Stimulated activated CD4-positive, alpha-beta T cell treated with anti-CD3 and anti-CD28 coated beads, Interleukin-12 subunit alpha, Interleukin-12 subunit beta, amount 100 ng/mL, for 4 hours (primary cell): ENCODE measurements at places on chromosomes 3 and 15.

GRCh38 chr3:192993411-192993810 lies 75.8 kb upstream of the MB21D2 start:
- no peak for DNase-seq

DNA sequence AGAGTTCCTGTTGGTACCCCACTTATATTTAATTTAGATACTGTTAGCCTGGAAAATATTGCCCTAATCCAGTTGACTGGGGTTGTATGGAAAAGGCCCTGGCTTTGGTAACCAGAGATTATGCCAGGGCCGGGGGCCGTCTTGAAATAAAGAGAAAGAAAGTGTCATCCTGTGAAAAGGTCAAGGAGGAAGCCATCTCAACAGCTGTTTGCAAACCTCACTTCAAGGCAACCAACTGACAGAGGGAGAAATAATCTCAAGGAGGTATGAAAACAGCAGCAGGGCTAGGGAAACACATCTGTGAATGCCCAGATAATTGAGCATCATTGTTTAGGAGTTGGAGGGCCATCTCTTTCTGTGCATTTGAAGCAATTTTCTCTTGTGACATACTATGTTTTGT lies 190.8 kb downstream of the SUCLG2 start:
- DNase-seq, result no peak

DNA sequence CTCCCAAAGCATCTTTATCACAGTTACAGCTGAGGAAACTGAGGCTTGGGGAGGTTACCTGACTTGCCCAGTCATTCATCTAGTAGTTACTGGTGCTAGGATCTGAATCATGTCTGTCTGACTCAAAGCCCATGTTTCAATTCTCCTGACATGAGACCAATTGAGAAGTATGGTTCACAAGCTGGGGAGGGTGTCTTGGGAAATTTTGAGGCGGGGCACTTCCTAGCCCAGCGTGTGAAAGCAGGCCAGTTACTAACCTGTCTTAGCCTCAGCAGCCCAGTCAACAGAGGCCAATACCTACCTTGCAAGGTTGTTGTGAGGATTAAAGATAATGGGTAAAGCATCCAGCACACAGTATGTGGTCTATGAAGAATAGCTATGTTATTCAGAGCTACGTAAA lies 37.0 kb downstream of the CLDN18 start:
- no peak for DNase-seq

DNA sequence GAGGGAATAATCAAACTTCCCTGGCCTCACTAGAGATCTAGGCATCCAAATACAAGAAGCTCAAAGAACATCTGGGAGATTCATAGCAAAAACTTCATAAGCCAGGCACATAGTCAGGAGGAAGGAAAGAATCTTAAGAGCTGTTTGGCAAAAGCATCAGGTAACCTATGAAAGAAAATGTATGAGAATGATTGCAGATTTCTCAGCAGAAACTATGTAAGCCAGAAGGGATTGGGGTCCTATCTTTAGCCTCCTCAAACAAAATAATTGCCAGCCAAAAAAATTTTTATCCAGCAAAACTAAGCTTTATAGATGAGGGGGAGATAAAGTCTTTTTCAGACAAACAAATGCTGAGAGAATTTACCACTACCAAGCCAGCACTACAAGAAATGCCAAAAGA lies 1036.3 kb downstream of the TBL1XR1 start:
- no peak for DNase-seq

DNA sequence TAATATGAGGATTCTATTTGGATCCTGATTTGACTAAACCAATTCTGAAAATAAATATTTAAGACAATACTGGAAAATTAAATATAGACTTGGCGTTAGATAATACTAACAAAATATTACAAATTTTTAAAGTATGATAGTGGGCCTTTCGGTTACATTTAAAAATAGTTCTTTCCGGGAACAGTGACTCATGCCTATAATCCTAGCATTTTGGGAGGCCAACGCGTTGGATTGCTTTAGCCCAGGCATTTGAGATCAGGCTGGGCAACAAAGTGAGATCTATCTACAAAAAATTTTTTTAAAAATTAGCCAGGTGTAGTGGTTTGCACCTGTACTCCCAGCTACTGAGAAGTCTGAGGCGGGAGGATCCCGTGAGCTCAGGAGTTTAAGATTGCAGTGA lies 30.3 kb upstream of the GADL1 start:
- DNase-seq, result no peak

DNA sequence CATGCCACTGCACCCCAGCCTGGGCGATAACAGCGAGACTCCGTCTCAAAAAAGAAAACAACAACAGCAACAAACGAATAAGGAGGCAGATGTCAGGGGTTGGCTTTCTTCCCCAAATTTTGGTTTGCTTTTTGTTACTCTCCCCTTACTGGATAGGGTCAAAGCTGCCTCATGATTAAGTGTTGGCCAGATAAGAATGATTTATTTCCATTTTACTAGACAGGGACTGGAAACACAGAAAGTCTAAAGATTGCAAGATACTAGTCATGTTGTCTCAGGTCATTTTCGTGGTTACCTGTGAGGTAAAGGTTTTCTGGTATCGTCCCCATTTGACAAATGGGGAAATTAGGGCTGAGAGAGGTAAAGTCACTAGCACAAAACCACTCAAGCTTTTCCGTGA lies 18.6 kb upstream of the ETV5 start:
- DNase-seq, result no peak

DNA sequence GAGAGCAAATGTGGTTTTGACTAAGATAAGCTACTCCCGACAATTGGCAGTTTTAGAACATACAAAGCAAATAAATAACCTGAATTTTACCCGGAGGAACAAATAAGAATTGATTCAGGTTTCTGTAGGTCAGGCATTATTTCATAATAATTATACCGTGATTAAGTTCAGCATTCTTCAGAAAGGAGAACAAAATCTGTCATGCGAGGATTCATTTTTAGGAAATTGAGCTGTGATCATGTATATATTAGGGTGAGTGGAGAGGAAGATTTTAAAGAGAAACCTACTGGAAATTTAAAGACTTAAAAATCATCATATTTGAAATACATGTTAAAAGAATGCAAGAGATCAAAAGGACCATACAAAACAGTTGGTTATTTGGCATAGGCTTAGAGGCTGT lies 20.5 kb downstream of the ZNF609 start:
- no peak for DNase-seq

- DNase-seq, result peak; percentile 52
These were observed 36.4 kb downstream of the FAM3D start for GRCh38 chr3:58630076-58630709.

- DNase-seq, result no peak
These were observed 110.7 kb upstream of the C2CD4B start for GRCh38 chr15:62275831-62276230.

- DNase-seq, result peak; percentile 36
These were observed 32.4 kb downstream of the CDAN1 start for GRCh38 chr15:42704492-42704926.

DNA sequence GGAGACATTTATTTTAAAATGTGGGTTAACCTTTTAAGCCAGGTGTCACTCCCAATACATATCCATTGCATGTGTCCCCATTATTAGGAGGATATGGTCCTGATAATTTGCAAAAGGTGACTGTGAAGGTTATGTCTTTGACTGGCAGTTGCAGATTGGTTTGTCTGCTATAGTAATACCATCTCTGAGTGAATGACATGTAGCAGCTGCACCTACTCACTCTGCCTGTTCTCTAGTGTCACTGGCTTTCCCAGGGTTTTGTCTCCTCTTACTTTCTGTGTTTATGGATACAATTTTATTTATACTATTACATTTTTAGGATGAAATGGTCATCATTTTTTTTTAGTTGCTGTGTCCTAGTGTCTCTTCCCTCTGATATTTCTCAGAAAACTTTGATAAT lies 393.2 kb downstream of the C3orf38 start:
- no peak for DNase-seq

DNA sequence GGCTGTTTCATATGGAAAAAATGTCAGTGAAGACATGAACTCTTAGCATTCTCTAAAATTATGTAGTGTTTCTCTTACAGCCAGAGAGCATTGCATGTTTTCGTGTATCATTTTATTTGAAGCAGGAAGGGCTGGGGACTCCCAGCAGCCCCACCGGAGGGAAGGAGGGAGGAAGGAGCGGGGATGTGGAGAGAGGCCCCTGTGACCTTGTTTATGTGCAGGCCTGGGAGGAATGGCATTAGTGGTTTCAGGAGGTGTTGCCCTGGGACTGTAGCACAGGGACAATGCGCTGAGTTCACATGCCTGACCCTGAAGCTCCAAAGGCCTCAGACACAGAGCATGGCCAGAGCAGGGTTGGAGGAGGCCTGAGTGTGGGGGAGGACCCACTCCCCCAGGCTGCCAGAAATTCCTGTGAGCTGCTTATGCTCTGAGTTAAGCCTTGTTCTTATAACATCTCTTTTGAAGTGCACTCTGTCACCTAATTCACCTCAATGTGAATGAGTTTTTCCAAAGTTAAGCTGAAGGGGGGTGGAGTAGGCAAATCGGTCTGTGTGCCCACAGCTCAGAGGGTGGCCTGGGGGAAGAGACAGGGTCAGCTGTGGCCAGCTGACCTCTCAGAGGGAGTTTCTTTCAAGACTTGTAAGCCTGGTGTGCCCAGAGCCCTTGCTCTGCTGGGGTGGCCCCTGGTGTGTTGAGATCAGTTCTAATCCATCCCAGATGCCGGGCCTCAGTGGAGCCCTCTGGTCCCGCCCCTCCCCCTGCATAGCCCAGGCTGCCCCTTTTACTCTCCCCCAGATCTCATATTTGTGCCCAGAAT lies 3.9 kb upstream of the RNU6-1 start:
- DNase-seq, result no peak

- DNase-seq, result no peak
These were observed 312.7 kb upstream of the TGFBR2 start for GRCh38 chr3:30293621-30294240.

DNA sequence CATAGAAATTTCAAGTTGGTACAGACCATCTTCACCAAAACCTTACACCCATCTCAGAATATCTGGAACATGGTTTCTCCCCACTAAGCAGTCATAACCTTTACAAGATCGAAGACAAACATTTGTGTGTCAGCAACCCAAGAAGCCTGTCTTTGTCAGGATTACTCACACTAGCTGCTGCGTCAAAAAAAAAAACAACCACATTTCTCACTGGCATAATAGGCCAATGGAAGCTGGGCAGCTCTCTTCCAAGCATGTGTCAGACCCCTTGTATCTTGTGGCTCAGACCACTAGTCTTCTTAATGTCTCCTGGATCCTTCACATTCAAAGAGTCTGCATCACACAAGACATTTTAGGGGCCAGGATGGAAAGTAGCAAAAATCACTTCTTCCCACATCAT lies 266.9 kb upstream of the IGF1R start:
- no peak for DNase-seq

DNA sequence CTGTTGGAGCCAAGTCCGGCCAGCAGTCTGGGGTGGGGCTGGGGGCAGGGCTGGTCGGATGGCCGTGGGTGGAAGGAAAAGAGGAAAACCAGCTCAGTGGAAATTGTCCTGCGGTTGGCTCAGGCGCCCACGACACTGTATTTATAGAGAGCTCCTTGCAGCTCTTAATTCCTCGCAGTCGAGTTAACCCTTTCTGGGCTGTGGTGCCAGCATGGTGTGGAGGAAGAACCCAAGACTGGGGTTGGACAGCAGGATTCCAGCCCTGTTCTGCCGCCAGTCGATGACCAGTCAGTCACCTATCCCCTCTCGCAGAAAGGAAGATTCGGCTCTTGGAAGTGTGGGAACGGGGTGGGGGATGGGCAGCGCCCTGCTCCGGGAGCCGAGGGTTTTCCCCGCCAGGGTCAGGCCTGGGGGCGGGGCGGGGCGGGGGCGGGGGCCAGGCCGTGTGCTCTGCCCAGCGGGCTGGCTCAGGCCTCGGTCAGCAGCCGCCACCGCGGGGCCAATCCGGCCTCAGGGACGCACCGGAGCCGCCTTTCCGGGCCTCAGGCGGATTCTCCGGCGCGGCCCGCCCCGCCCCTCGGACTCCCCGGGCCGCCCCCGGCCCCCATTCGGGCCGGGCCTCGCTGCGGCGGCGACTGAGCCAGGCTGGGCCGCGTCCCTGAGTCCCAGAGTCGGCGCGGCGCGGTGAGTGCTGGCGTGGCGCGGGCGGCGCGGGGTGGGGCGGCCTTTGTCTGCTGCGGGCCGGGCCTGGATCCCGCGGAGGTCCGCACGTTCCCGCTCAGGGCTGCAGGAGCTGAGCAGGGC lies at the start of gene CD276:
TSS of gene CD276 (plus strand) at position 607 of the 804 bp plus-strand sequence. CDS start 15,257 bp downstream, outside the sequence.
- DNase-seq, result no peak

DNA sequence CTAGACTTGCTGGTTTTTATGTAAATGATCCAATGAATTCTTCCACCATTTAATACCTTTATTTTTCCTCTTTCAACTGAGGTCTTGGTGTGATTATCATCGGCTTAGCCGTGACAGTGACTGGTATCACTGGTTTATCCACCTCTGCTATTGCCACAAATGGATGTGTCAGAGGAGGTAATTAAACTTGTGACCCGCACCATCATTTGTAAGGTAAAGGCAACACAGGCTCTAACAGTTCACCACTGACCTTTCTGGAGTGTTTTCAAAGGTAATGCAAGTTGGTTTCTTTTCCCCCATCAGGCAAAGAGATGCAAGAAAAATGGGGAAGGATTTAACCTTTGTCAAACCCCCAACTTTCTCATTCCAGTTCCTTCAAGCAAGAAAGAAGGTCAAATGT lies 19.7 kb downstream of the SLC12A1 start:
- DNase-seq, result no peak

- DNase-seq, result no peak
These were observed 34.1 kb downstream of the ZNF710 start for GRCh38 chr15:90035095-90035839.

DNA sequence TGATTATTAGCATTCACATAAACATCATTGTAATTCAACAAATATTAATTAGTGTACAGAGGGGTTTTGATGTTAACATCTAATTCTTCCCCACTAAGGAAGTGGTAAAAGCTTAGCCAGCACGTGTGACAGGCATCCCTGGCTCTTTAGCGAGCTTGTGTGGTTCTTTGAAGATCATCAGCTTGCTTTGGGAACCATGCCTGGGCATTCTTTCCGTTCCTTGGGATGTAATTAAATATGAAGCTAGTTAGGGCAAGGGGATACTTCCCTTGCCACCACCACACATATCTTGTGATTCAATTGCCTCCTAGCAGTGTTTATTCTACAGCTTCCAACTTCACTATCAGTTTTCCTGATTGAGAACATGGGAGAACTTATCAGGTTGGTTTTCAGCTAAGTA lies 246.5 kb downstream of the MYRIP start:
- DNase-seq, result no peak

DNA sequence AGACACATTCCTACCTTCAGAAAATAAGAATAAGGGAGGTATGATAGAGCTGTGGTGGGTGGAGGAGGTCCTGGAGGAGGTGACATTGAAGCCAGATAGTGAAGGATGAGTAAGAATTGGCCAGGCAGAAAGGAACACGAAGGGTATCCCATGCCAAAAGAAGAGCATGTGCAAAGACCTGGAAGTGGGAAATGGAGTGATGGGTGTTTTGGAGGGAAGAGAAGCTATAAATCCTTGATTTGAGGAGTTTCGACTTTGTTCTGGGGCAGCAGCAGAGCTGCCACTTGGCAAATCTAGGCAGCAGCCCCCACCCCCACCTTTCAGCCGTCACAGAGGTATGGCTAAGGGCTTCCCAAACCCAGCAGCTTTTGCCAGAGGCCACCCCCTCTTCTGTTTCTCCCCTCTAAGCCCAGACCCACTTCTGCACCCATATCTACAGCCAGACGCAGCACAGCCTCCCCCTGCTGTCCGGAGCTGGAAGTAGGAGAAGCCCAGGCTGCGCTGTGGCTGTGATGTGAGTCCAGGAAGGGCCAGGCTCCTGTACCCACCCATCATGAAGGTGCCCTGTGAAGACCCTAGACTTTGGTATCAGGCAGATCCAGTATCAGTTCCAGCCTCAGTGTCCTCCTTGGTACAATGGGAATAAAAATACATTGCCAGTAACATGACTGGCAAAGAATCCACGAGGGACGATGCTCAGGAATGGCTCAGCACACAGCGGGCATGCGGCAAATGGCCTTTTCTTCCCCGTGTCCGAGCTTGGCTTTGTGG lies 188.7 kb upstream of the LINGO1 start:
- peak; percentile 10 for DNase-seq

GRCh38 chr15:31013863-31014607 lies 22.6 kb upstream of the MTMR10 start:
- no peak for DNase-seq
